ENCODE measurements at places on chromosomes 16 and 17.
A peak's percentile ranks its signal among the peaks of the same experiment; 100 is the strongest.

DNA sequence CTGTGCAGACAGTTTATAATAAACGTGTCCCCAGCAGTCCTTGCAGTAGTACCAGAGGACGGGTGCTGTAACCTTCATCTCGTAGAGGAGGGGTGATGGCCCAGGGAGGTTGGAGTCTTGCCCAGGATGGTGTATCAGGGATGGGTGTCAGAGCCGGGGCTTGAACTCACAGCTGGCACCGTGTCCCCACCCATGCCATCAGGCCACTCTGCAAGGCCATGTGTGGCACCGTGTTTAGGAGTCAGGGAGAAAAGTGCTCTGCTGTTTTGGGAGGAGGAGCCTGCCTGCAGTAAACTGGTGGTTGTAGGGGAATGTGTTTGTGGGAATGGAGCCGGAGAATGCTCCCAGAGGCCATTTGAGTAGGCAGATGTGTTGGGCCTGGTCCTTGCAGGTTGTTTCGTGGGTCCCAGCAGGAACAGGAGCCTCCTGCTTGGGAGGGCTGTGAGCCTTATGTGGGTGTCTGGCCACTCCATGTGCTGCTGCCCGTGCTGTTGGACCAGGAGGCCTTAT, 1.7 kb downstream of the ADORA2B start:
- peak; percentile 57 for DNase-seq

GRCh38 chr16:89455178-89455577, 35.2 kb downstream of the ANKRD11 start:
- DNase-seq, result no peak

DNA sequence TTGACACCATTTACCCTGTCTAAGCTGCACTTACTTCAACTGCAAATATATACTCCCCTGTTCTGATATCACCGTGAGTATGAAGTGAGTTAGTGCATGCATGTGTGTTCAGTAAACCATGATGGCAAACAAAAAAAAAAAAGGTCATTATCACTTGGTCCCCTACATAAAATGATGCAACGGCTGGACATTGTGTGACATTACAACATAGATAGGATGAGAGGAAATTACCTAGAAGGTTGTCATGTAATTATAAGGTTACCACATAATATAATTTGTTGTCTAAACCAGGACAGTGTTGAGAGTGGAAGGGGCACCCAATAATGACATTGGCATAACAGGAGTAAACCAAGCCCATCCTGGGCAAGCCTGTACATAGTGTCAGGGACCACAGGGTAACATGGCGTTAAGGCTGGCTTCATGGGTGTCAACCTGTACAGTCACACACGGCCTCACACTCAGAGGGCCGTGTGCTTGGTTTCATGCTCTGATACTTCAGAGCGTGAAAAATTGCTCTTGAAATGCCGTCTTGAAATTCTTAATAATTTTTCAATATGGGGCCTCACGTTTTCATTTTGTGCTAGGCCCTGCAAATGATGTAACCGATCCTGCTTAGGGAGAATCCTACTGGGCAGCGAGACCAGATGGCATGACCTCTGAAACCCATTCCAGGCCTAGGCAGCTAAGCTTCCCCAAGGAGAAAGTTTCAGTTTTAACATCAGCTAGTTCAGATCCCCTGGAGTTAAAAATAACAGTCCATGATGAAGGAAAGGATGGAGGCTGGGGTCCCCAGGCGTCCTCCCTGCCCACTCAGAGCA, 106.1 kb downstream of the AXIN2 start:
- DNase-seq, result no peak

DNA sequence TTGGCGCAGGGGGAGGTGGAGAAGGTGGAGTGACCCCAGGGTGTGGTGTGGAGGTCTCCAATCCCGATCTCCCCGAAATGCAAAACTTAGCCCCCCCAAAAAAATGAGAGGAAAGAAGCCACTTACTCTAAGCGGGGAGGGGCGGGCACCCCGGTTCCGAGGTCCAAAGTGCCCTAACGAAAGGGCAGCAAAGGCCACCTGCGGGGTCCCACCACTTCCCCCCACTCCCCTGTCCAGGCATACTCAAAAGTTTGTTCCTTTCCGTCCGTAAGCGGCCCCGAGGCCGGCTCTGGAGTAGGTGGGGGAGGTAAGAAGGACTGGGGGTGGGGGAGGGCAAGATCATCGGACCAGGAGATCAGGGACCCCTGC, 1.1 kb downstream of the TOX3 start:
- no peak for DNase-seq

GRCh38 chr17:7841915-7842379, 7.9 kb downstream of the KDM6B start:
- DNase-seq, result peak; percentile 94

GRCh38 chr17:13055131-13055530, 37.3 kb upstream of the ELAC2 start:
- DNase-seq, result no peak

- no peak for DNase-seq
Observed at GRCh38 chr16:20411055-20411454, 1.7 kb downstream of the ACSM5 start.

DNA sequence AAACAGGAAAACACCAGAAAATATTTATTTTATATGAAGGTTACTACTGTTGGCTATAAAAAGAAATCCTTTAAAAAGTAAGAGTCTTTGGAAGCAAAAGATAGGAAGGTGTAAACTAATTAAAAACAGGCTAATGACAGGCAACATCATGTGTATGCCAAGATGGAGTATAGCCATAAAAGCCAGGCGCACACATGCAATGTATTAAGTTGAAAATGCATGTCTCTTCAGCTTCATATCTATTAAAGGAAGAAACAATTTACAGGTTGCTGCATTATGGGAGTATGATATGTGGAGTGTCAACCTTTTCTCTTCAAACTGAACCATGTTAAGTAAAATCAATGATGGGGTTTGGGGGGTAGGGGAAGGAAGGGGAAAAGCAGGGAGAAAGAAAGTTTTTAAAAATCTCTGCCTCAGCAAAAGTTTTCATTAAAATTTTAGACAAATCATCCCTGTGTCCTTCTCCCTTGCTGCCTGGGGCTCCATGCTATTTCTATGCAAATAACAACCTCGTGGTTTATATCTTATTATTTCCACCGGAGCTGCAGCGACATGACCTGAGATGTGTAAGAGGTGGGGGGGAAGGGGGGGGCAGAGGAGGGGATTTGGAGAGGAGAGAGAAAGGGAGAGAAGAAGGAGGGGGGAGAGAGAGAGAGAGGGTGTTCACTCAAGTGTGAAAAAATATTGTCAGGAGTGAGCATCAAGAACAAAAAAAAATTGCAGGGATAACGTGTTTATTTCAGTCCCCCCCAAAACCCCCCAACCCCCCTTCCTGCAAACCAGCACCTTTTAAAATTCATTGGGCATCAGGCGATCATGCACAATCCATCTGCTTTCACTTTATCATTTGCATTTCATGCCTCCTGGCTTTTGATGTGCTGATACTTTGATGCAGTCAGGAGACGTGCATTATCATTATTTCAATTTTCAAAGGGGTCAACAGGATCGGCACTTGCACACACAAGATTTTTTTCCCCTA, 197.6 kb downstream of the AATF start:
- DNase-seq, result no peak

DNA sequence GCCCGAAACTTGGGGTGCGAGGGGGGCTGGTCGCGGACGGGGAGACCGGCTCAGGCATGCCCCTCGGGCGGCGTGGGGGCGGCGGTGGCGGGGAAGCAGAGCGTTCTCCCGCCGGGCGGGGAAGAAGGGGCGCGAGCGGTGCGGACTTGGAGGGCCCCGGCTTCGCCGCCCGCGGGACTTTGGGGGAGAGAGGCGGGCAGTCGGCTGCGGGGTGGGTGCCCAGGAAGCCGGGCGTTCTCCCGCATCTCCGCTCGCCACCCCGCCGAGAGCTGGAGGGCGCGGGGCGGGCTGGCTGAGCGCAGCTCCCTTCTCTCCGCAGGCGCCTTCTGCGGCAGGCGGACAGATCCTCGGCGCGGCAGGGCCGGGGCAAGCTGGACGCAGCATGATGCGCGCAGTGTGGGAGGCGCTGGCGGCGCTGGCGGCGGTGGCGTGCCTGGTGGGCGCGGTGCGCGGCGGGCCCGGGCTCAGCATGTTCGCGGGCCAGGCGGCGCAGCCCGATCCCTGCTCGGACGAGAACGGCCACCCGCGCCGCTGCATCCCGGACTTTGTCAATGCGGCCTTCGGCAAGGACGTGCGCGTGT, 772 bp downstream of the NTN1 start:
- peak; percentile 14 for DNase-seq

- peak; percentile 97 for DNase-seq
Observed at GRCh38 chr17:79792984-79793923, 3.6 kb downstream of the CBX8 start.

DNA sequence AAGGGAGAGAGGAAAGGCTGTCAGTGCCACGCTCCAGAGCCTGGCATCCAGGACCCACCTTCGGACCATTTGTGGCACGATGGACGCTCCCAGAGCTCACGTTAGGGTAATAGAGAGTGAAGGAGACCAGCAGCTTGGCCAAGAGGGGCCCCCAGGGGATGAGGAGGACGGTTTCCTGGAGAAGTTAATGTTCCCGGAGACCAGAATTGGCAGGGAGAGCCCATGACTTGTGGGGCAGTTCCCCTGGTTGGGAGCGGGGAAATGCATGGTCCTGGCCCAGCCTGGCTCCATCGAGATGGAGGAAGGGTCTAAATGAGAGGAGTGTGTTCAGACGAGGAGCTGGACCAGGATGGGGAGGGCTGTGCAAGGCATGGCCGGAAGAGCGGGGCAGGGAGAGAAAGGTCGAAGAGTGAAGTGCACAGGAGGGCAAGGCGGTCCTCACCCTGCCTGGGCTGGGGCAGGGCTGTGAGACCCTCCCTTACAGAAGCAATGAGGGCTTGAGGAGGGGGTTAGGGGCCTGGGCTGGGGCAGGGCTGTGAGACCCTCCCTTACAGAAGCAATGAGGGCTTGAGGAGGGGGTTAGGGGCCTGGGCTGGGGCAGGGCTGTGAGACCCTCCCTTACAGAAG, 2.9 kb upstream of the HIC1 start:
- no peak for DNase-seq

GRCh38 chr17:20085283-20085845, 76.2 kb downstream of the SPECC1 start:
- DNase-seq, result no peak

Measured in mesenchymal stem cell (in vitro differentiated cells and primary cell).